Astrocyte (in vitro differentiated cells and primary cell): ENCODE measurements at places on chromosomes 11 and 22. TPM values are rescaled to one million over a fixed set of nuclear protein-coding genes. Genes with fewer than 3 reads are reported as not detected.
A peak's percentile ranks its signal among the peaks of the same experiment; 100 is the strongest.

Gene NXPE1
- total RNA-seq = not detected in 2 replicates

DNA sequence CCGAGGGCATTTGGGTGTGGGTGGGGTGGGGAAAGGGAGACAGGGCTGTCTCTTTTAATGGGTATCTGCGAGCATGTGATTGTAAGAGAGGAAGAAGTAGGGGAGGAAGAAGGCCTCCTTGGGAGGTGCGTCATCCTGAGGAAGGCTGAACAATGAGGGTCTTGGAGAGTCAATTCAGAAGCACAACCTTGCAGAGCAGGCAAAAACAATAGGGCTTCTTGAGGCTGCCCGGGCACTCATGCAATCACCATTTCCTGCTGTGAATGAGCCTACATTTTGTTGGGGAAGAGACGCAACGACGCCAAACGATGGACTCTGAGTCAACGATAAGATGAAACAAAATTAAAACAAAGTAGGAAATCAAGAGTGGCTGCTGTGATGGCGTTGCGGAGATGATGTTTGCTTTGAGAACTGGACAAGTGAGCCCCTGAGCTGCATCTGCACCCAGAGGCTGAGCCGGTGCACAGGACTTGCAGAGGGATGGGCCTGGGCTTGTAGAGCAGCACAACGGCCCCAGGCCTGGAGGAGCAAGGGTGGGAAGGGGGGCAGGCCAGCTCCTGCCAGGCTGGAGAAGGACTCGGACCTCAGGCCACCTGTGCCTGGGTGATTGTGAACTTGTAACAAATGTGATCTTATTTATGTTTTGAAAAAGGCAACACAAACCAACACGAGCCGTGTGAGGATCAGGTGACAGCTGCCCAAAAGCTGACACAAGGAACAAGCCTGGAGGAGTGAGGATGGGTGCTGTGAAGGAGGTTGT is 92.3 kb upstream of the B3GAT1 start:
- no peaks in the 10 kb centered on the region for H3K36me3 ChIP-seq
- no peaks in the 10 kb centered on the region for H3K4me1 ChIP-seq
- no peak overlapping the region for H3K4me3 ChIP-seq

- no peak overlapping the region for H3K27ac ChIP-seq
- DNase-seq = no peak
- H3K36me3 ChIP-seq = no peaks in the 10 kb centered on the region
- no peak overlapping the region for H3K4me3 ChIP-seq
- no peaks in the 10 kb centered on the region for H3K4me1 ChIP-seq
These were observed 6.6 kb downstream of the TRIM22 start for GRCh38 chr11:5696210-5696609.

GRCh38 chr11:93515441-93516025 is 27.7 kb downstream of the SMCO4 start:
- no peaks in the 10 kb centered on the region for H3K27me3 ChIP-seq
- no peak overlapping the region for H3K27ac ChIP-seq
- H3K36me3 ChIP-seq = no peaks in the 10 kb centered on the region
- H3K4me3 ChIP-seq = no peak overlapping the region
- DNase-seq = no peak
- H3K4me1 ChIP-seq = no peaks in the 10 kb centered on the region

GRCh38 chr22:37284805-37285355 is 2.6 kb downstream of the CYTH4 start:
- no peaks in the 10 kb centered on the region for H3K36me3 ChIP-seq
- DNase-seq = no peak
- H3K4me1 ChIP-seq = peaks cover 4% of the 10 kb centered on the region
- H3K4me3 ChIP-seq = no peak overlapping the region
- H3K27me3 ChIP-seq = peaks cover 8% of the 10 kb centered on the region

GRCh38 chr22:39216143-39216490 is 28.7 kb downstream of the PDGFB start:
- no peak overlapping the region for H3K4me3 ChIP-seq
- H3K4me1 ChIP-seq = peaks cover 22% of the 10 kb centered on the region
- no peaks in the 10 kb centered on the region for H3K27me3 ChIP-seq
- no peaks in the 10 kb centered on the region for H3K36me3 ChIP-seq
- no peak for DNase-seq

GRCh38 chr22:44445731-44446130 is 52.3 kb downstream of the RTL6 start:
- H3K36me3 ChIP-seq = no peaks in the 10 kb centered on the region
- no peak overlapping the region for H3K4me3 ChIP-seq
- peak; percentile 11 for DNase-seq
- no peak overlapping the region for H3K27ac ChIP-seq
- H3K27me3 ChIP-seq = no peaks in the 10 kb centered on the region

DNA sequence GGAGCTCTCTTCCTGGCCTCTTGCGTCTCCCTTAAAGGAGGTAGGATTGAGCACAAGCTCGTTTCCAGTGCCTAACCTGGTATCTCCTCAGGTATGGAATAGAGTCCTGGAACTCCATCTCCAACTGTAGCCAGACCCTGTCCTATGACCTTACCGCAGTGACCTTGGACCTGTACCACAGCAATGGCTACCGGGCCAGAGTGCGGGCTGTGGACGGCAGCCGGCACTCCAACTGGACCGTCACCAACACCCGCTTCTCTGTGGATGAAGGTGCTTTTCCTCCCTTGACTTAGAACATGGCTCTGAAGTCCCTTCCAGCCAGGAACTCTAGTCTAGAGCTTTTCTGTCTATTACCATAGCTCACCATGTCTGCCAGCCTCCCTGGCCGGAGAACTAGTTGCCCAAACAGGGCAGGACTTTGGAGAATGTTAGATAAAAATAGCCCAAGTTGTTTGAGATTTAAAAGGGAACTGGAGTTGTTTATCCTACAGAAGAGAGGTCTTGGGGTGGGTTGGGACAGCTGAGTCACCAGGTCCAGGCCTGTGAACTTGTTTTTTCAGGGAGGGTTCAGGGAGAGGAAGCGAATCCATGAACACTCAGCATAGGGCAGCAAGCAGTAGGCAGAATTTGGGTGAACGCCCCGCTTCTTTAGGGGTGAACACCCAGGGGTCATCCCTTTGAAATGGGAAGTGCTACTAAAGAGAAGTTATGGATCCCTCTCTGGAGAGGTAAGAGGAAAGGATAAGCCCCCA is 3.3 kb downstream of the IL10RA start:
- H3K27ac ChIP-seq = no peak overlapping the region
- H3K4me3 ChIP-seq = no peak overlapping the region
- no peak for DNase-seq
- peaks cover 4% of the 10 kb centered on the region for H3K4me1 ChIP-seq

GRCh38 chr11:123188508-123189165 is 6.4 kb downstream of the CLMP start:
- peaks cover 40% of the 10 kb centered on the region for H3K4me1 ChIP-seq
- H3K27me3 ChIP-seq = no peaks in the 10 kb centered on the region
- H3K27ac ChIP-seq = peak overlapping the region; percentile 95
- H3K4me3 ChIP-seq = peak overlapping the region; percentile 53
- no peaks in the 10 kb centered on the region for H3K36me3 ChIP-seq

DNA sequence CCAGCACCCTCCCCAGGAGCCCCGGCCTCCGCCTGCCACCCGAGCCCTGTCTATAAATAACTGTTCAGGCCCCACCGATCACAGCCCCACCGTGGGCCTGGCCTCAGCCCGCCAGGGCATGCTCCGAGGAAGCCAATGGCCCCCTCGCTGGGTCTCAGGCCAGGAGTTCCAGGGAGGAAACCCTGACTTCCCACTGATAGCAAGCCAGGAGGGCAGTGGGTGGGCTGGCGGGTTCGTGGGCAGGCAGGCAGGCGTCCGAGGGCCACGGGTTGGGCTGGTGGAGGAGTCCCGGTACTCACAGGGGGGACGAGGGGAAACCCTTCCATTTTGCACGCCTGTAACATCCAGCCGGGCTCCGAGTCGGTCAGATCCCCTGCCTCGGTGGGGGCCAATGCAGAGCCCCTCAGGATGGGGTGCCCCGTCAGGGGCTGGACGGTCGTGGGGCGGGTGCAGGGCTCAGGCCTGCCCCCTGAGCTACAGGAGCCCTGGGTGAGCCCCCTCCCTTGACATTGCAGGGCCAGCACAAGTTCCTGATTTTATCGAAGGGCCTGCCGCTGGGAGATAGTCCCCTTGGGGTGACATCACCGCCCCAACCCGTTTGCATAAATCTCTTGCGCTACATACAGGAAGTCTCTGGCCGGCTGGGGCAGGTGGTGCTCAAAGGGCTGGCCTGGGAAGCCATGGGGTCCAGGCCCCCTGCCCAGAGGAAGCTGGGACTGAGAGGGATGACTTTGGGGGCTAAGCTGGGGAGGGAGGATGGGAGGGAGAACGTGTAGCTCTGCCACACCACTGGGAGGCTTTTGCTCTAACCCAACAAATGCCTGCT is at the start of gene SPI1:
TSS of gene SPI1 (minus strand) at position 538 of the 826 bp plus-strand sequence. CDS start at position 344, 194 bp downstream.
- no peaks in the 10 kb centered on the region for H3K36me3 ChIP-seq
- DNase-seq = no peak
- H3K27ac ChIP-seq = no peak within 1 kb of the TSS

Gene CCDC15
- total RNA-seq = 0.75 and 1.0 TPM in 2 replicates

Gene TMEM151A
- 1.8 and 2.0 TPM in 2 replicates for total RNA-seq

- H3K27me3 ChIP-seq = no peaks in the 10 kb centered on the region
- peak overlapping the region; percentile 92 for H3K27ac ChIP-seq
- peak overlapping the region; percentile 92 for H3K4me3 ChIP-seq
- H3K4me1 ChIP-seq = peaks cover 26% of the 10 kb centered on the region
These were observed 559 bp downstream of the MRTFA start for GRCh38 chr22:40635940-40636379.

DNA sequence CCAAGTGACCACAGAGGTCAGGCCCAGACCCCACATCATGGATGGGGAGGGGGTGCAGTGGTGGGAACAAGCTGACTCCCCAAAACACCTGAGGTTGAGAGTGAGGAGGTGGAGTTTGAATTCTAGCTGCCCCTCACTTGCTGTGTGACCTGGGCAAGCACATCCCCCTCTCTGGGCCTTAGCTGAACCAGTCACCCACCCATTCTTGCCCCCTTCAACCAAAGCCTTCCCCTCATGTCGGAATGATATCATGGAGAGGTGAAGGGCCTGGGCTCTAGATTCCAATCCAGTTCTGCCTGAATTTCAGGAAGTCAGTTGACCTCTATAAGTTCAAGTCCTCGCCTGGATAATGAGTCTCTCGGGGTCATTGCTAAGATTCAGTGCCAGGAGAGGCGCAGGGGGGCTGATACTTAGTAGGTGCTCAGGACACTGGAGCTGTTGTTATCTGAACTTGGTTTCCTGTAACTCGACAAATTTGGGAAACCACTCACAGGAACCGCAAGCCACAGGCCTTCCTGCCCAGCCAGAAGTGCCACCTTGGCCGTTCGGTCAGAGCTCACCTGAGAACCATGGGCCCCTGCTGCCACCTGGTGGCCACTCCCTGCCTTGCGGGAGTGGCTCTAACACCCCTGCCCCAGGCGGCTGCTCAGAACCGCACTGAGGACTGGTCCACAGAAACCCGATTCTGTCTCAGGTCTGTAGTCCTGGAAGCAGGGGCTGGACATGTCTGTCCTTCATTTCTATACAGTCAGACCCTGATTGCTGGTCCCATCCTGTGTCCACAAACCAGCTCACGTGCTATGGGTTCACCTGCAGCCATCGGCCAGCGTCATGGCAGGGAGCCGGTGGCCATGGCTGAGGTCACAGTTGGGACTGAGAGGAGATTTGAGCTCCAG is 6.9 kb downstream of the CDC42EP1 start:
- DNase-seq = peak; percentile 48
- H3K4me1 ChIP-seq = peaks cover 75% of the 10 kb centered on the region
- no peak overlapping the region for H3K4me3 ChIP-seq
- no peaks in the 10 kb centered on the region for H3K27me3 ChIP-seq
- peak overlapping the region; percentile 17 for H3K27ac ChIP-seq

DNA sequence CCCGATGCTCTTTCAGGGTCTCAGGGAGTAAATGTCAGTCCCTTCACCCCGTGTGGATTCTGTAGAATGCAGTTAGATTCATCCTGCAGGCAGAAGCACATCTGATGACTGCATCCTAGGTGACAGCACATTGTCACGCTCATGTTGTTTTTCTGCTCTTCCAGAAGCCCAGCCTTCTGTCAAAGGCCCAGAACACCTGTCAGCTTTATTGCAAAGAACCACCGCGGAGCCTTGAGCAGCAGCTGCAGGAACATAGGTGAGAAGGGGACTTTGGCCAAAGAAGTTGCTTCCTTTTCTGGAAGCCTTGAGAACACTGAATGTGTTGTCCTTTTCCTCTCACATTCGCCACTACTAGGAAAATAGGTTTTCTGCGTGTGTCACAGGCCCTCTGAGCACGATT is 43.7 kb downstream of the PPP2R1B start:
- H3K27me3 ChIP-seq = no peaks in the 10 kb centered on the region
- no peak for DNase-seq
- peaks cover 18% of the 10 kb centered on the region for H3K4me1 ChIP-seq
- peaks cover 41% of the 10 kb centered on the region for H3K36me3 ChIP-seq
- no peak overlapping the region for H3K27ac ChIP-seq
- no peak overlapping the region for H3K4me3 ChIP-seq

- H3K4me3 ChIP-seq = no peak overlapping the region
- no peaks in the 10 kb centered on the region for H3K36me3 ChIP-seq
- no peaks in the 10 kb centered on the region for H3K27me3 ChIP-seq
- H3K4me1 ChIP-seq = no peaks in the 10 kb centered on the region
- no peak for DNase-seq
These were observed 17.9 kb upstream of the BBOX1 start for GRCh38 chr11:27022659-27023251.

DNA sequence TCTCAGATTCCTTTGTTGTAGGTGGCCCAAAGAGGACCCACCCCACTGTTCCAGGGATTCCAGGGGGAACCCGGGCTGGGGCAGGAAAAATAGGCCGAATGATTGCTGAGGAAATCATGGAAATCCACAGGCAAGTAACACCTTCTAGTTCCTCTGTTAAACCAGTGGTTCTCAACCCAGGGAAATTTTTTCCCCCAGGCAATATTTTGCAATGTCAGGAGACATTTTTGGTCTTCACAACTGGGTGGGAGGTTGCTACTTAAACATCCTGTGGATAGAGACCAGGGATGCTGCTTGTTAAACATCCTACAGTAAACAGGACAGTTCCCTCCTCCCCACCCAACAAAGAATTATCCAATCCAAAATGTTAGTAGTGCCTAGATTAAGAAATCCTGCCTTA is 84.7 kb downstream of the BTBD10 start:
- H3K4me1 ChIP-seq = no peaks in the 10 kb centered on the region
- no peak overlapping the region for H3K27ac ChIP-seq
- DNase-seq = no peak
- H3K27me3 ChIP-seq = no peaks in the 10 kb centered on the region
- peaks cover 31% of the 10 kb centered on the region for H3K36me3 ChIP-seq

DNA sequence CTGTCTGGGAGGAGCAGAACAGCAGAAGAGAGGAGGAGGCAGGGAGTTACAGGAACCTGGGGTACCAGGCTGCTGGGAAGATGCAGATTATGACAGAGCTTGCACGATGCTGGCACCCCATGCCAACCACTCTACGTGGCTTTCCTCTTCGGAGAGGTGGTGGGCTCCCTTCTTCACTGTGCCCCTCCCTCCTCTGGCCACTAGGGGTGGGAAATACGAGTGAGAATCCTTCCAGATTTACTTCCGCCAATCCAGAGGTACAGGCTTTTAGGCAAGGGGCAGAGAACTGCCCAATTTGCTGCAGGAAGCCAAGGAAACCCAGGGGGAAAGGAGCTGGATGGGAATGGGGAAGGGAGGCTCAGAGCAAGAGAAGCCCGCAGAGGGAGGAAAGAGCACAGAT is 12.3 kb downstream of the HYOU1 start:
- no peaks in the 10 kb centered on the region for H3K27me3 ChIP-seq
- no peaks in the 10 kb centered on the region for H3K4me1 ChIP-seq
- H3K4me3 ChIP-seq = no peak overlapping the region
- H3K27ac ChIP-seq = no peak overlapping the region
- DNase-seq = no peak
- H3K36me3 ChIP-seq = peaks cover 24% of the 10 kb centered on the region
